NCI-H2107 (cell line): ENCODE measurements at places on chromosomes 6 and 20.

DNA sequence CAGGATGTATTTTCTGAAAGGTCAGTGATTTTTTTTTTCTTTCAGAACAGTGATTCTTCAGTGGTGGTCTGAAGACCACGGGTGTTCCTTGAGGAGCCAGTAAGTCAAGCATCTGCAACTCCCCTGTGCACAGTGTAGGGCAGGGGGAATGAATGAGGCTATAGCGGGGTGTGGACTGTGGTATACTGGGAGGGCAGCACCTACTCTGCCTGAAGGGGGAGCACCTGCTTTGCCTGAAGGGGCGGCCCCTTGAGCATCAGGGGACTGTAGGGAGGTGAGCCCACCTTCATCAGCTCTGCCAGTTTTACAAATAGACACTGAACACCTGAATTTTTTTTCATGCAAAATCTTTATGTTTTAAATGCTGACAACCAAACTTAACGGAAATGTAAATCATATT, 77.5 kb upstream of the RIPOR2 start:
- DNase-seq: no peak

DNA sequence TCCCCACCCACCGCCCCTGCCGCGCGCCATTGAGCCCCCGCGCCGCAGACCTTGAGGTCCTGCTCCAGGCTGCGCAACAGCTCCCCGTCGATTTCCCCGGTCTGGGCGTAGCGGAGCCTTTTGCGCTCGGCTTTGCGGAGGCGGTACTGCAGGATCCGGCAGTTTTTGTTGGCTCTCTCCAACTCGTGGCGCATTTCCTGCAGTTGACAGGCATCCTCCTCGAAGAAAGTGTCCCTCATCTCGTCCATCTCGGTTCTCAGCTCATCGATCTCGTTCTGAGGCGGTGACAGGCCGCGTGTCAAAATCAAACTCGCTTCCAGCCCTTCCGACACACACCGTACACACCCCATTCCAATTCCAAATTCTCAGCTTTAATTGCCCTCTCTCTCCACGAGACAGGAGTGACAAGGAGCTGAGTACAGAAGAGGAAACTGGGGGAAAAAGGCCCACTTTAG, 4.3 kb downstream of the MTCL3 start:
- peak; percentile 55 for DNase-seq

- no peak for DNase-seq
Measured at GRCh38 chr20:16810216-16810615, 62.1 kb downstream of the OTOR start.

- no peak for DNase-seq
Measured at GRCh38 chr20:64039293-64040160, 3.5 kb downstream of the C20orf204 start.

DNA sequence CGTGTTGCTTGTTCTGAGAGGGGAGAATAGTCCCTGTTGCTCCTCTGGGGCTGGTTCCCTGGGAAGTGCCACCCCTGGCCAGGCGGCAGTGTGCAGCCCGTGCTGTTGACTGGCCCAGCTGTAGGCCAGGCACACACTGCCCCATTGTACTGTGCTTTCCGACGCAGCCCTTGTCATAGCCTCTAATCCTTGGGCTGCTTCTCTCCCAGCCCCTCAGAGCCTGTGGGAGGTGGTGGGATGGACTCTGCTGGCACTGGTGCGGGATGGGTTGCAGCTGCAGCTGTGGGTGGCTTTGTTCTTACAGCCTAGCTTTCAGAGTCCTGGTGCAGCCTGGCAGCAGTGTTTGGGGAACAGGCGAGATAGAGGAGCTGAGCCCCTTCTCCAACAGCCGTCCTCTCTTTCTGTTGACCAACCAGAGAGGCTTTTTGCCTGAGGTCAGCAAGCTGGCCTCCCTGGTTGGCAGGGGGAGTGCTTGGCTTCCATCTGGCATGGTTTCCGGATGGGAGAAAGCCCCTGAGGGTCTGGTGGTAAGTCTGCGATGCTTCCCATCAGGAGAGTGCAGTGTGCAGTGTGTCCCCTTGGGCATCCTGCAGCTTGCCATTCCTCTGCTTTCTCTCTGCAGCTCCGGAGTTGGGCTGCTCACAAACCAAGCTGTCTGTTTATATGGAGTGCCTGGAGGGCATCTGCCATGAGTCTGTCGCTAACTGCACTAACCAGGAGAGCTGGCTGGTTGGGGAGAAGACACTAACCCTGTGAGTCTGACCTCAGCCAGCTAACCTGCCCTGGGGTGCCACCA, 12.1 kb downstream of the TJAP1 start:
- DNase-seq: no peak

DNA sequence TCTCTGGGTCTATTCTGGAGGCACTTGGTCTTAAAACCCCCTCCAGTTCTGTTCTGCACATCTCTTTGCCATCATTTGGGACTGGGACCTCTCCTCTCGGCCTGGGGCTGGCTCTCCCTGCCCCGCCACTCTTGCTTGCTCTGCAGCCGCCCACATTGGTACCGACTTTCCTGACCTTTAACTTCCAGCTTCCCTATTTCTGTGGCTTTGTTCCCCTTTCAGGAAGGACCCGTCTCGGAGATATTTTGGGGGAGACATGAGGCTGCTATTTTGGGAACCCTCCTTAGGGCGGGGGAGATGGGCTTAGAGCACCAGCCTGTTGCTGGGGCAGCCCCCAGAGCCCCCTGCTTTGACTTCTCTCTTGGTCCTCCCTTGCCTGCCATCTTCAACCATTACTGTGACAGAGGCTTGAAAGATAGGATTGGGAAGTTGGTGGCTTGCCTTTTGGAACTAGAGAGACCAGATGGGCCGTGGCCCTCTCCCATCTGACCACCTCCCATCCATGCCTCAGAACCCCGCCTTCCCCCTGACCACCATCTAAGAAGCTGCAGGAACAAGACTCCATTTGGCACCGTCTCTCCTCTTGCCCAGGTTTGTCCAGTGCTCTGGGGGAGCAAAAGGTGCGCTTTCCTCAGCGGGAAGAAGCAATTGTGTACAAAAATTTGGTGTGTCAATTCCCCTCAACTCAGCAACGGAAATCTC, 914 bp downstream of the TREM2 start:
- DNase-seq: no peak

GRCh38 chr6:11263291-11263775, 30.9 kb upstream of the NEDD9 start:
- no peak for DNase-seq

DNA sequence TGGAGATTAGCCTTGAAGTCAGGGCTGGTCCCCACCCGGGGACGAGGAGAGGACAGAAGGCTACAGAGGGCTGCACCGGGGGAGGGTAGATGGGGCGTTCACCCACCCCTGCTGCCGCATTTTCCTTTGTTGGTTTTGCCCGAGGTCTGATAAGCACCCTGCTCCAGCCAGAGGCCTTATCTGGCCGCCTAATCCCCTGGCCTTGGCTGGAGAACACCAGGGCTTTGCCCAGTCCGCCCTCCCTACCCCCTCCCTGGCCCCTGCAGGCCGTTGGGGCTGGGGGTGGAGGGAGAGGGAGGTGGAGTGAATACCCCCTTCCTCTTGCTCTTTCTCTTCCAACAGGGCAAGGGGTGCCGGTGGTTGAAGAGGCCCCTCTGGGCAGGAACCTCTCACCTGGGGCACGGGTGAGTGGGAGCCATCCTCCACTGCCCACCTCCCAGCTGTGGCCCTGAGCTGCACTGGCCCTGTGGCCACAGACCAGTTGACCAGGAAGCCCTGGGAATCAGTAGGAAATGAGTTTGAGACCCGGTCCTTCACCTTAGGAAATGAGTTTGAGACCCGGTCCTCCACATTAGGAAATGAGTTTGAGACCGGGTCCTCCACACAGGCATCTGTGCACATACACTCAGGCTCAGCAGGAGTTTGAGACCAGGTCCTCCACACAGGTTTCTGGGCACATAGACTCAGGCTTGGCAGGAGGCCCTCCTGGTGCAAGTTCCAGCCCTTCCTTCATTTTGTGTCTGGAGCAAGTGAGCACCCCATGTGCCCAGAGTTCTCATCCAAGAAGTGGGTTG, 12.0 kb upstream of the GATA5 start:
- DNase-seq: no peak

- DNase-seq: no peak
Measured at GRCh38 chr20:52200870-52201269, 9.3 kb upstream of the ZFP64 start.

DNA sequence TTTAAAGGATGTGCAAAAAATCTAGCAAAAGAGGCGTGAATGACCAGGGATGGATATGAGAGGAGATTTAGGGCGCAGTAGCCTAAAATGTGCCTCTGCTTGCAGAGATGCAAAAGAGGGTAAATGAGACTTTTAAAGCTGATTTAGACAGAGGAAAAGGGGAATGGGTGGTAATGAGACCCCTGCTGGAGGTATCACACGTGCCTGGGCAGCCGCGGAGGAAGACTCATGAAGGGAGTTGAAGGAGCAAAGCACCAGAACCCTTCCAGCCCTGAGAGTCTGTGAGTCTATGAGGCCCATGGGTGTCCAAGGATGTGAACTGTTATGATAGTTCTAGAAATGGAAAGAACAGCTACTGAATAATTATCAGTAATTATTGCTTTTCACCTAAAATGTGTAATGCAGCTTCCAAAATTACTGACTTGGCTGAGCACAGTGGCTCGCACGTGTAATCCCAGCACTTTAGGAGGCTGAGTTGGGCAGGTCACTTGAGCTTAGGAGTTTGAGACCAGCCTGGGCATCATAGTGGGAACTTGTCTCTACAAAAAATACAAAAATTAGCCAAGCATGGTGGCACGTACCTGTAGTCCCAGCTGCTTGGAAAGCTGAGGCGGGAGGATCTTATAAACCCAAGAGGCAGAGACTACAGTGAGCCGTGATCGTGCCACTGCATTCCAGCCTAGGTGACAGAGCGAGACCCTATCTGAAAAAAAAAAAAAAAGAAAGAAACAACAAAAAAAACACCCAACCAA, 38.2 kb upstream of the TIAM2 start:
- no peak for DNase-seq

- DNase-seq: no peak
Measured at GRCh38 chr6:10578723-10579122, 57.6 kb downstream of the GCNT2 start.

- DNase-seq: no peak
Measured at GRCh38 chr6:157245436-157245835, 77.9 kb downstream of the TMEM242 start.

GRCh38 chr6:169556758-169557548, 144.9 kb downstream of the WDR27 start:
- DNase-seq: no peak

DNA sequence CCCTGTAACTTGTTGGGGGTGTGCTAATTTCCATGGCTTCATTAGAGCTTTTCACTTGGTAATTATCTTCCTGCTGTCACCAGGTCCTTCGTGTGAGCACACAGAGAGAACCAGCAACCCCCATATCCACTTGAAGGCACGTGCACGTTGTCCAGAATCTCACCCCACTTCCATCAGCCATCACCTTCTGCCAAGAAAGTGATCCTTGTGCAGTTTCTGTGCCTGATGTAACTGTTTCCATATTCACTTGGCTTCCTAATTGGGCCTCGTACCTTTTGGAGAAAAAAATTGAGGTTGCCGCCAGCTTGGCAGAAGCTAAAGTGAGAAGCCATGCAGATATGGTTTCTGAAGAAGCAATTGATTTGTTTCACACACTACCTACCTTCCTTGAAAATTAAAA, 153.7 kb upstream of the TSHZ2 start:
- no peak for DNase-seq

DNA sequence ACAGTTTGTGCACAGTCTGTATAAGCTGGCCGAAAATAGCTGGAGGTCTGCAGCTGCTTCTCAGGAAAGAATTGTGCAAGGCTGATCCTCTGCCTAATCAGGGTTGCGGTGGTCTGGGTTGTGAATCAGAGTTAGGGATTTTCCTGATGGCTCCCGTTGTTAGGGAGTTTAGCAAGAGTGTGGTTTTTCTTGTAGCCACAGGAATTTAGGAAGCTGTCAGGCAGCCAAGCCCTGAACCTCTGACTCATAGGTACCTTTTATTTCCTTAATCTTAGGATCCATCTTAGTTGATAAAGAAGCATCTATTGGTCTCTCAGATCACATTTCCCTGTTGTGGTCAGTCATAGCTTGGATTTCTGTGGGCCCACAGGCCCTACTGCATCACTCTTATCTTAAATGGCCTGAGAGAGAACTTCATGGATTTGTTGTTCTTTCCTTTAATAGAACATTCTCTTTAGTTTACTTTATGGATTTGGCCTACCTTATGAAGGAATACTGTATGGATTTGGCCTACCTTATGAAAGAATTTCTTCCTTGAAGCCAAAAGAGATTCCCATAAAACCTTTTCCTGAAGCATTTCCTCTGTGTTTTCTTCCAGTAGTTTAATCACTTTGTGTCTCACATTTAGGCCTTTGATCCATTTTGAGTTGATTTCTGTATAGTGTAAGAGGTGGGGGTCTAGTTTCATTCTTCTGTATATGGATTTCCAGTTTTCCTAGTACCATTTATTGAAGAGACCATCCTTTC, 10.3 kb downstream of the KIF25 start:
- DNase-seq: no peak

DNA sequence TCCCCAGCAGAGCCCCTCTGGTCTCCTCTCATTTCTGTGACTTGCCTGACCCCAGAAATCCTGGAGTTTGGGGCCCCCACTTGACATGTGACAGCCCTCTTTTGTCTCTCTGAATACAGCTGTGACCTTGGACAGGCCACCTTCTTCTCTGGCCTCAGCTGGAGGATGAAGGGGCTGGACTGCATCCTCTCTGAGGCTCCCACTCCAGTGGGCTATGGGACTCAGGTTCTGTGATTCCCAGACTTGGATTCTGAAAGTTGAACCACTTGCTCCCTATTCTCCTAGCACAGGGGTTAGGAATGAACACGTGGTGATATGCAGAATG, 9.1 kb downstream of the BPIFB3 start:
- DNase-seq: no peak

DNA sequence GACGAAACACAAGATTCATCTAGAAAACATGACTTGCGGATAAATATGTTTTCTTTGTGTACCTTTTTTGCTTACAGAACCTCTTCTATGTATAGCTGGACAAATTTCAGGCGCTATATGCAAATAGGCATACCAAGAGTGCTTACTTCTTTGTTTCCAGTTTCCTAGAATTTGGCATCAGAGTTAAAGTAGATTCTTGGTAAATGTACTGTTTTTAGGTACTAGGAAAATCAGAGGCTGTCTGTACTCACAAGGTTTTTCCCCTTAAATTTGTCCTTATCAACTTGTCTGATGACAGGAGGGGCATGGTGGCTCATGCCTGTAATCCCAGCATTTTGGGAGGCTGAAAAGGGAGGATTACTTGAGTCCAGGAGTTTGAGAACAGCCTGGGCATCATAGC, 124.9 kb upstream of the TMEM170B start:
- no peak for DNase-seq

GRCh38 chr20:568097-568652, 24.6 kb upstream of the CSNK2A1 start:
- no peak for DNase-seq

- no peak for DNase-seq
Measured at GRCh38 chr6:178119-178518, 114.2 kb upstream of the DUSP22 start.

- DNase-seq: no peak
Measured at GRCh38 chr6:14265049-14266021, 147.8 kb downstream of the CD83 start.
